Naive thymus-derived CD4-positive, alpha-beta T cell (primary cell): ENCODE measurements at places on chromosomes 7 and 10. TPM values are rescaled to one million over a fixed set of nuclear protein-coding genes. Genes with fewer than 3 reads are reported as not detected.

GRCh38 chr7:91050677-91051076, 213.6 kb upstream of the FZD1 start:
- DNase-seq = no peak

GRCh38 chr7:92714767-92715166, 121.6 kb downstream of the CDK6 start:
- no peak for DNase-seq

DNA sequence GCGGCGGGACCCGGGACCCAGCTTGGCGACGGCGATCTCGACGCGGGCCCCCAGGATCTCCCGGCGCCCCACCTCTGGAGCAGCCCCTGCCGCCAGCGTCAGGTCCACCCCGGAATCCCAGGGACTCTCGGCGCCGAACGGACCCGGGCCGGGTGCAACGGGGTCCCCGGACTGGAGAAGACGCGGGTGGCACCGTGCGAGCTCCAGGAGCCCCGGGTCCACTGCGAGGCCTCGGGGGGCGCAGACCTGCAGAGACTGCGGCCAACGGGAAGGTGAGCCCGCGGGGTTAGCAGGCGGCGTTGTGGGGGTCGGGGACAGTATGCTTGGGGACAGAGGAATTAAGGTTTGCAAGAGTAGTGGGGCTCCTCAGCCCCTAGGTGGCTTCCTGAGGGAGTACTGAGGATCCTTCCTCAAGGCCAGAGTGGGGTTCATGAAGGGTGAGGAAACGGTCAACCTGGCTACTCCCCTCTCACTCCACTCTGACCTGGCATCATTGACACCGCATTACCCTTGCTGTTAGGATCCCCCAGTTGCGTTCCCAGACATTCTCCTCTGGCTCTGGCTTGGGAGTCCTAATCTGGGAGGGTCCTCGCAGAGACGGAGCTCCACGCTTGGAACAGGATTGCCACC, 353 bp downstream of the EPHB6 start:
- no peak for DNase-seq

GRCh38 chr7:110647266-110647665, 443.7 kb upstream of the LRRN3 start:
- DNase-seq = no peak

DNA sequence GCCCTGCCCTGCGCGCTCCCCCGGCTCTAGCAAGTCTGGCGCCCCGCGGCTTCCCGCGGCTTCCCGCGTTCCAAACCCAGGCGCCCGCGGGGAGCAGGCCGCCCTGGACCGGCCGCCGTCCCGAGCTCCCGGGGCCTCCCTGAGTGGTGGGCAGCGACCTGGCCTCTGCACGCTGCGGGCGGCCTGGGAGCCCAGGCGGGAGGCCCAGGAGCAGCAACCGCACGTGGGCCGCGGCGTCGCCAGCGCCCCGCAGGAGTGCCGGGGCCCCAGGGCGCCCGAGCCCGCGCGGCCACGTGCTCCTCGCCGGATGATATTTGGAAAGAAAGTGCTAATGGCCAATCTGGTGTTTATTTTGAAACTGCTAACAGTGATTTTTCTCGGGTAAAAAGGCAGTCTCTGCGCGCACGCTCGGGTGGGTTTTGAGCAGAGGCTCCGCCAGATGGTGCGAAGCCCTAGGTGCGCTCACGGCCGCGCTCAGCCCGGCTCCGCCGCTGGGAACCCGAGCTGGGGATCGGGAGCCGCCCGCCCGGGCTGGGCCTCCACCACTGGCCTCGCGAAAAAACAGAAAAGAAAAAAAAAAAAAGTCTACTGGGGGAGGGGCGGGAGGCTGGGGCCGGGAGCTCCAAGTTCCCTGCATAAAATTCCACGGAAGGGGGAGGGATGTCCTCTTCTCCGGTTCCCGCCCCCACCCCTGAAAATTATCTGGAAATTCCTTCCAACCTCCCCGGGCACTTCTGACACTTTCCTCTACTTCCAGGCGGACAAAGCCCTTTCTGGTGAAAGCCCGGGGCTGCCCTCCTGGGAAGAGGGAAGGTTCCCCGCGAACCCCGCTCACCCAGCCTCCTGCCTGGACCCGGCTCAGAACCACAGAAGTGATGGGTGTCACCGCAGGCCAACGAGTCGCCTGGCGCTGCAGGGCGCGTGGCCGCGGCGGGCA, 4.3 kb downstream of the EBF3 start:
- DNase-seq = no peak

GRCh38 chr10:76007667-76008181, 576.3 kb downstream of the LRMDA start:
- DNase-seq = no peak

DNA sequence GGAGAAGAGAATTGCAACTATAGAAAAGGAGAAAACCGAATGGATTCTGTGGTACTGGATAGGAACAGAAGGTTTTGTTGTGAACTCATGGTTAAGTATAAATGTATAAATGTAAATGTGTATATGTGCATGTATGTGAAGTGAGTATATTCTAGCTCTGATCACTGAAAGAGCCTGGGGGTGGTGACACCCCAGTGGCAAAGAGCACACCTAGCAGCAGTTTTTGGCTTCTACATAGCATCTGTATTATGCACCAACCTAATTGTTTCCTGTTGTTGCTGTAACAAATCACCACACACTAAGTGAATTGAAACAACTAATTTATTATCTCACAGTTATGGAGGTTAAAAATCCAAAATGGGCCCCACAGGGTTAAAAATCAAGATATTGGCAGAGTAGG, 455.4 kb downstream of the RPS24 start:
- DNase-seq = no peak

DNA sequence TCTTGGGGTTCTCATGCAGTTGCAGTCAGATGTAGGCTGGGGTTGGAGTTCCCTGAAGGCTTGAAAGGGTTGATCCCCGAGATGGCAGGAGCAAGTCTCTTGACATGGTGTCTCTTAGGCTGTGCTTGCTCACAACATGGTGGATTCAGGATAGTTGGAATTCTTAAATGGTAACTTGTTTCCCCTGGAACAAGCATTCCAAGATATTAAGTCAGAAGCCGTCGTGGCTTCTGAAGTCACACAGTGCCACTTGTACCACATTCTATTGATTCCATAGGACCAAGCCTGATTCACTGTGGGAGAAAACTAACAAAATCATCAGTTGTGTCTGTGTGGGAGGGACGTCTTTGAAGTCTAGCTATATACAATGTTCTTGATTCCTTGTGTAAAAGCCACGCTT, 3.5 kb upstream of the SLC35B4 start:
- DNase-seq = no peak

DNA sequence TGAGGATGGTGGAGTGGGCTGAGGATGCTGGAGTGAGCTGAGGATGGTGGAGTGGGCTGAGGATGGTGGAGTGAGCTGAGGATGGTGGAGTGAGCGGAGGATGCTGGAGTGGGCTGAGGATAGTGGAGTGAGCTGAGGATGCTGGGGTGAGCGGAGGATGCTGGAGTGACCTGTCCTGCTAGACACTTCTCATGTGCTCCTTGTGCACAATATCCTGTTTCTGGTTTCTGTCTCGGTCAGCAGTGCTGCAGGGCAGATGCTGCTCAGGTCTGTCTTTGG, 29.2 kb downstream of the ANXA8 start:
- DNase-seq = no peak

- no peak for DNase-seq
Measured at GRCh38 chr10:133401500-133401899, 7.5 kb downstream of the MTG1 start.

GRCh38 chr7:35680403-35681013, 14.4 kb downstream of the HERPUD2 start:
- DNase-seq = no peak

- DNase-seq = no peak
Measured at GRCh38 chr7:128108641-128109423, 77.6 kb upstream of the LRRC4 start.

- DNase-seq = no peak
Measured at GRCh38 chr10:126597211-126597610, 73.3 kb downstream of the C10orf90 start.

GRCh38 chr10:82867056-82867455, 992.1 kb downstream of the NRG3 start:
- DNase-seq = no peak

DNA sequence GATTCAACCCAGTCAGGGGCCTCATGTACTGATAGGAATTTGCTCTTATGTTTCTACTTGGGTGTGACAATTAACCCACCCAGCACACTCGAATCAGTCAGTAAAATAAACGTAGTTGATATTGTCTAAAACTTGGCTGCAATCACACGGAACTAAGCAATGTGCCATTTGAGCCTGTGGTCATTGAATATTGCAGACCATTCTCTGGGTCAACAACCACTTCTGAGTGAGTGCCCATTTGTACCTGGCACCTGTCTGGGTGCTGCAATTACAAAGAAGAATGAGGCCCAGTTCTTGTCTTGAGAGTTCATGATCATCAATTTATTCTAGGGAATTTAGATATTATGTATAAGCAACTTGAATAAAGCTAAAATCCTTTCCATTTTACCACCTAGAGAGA, 29.8 kb downstream of the NPY start:
- no peak for DNase-seq

GRCh38 chr10:118723466-118723865, 31.3 kb downstream of the CACUL1 start:
- no peak for DNase-seq

GRCh38 chr7:27647046-27647445, 15.6 kb downstream of the HIBADH start:
- DNase-seq = no peak

DNA sequence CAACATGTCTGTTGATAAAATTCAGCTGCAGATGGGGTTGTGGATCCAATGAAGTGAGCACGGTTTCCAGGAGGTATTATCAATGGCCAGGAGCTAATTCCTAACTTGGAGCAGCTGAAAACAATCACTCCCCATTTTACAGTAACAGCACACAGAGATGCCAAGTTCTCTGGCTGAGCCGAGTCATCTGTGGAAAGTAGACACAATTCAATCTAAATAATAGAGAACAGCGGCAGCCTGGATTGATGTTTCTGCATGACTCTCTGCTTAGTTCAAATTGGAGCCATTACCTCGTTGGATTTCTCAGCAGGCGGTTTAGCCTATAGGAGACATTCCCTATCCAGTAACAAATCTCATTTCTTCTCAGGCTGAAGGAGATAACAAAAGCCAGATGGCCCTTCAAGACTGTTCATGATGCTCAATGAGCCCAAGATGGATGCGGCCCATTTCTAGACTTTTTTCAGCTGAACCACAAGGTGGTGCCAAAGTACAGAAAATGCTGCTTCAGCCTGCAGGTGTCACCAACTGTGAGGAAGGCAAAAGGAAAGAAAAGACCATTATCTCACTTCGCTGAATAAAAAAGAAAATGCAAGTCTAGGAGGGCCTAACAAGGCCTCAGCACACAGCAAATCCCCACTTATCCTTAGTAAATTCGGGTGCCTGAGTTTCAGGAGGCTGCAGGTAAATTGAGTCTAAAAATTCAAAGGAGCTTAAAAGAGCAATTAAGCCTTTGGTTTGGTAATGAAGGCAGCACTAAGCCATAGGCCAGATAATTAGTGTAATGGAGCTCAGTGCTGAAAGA, 83.7 kb downstream of the SLC16A9 start:
- DNase-seq = peak; percentile 62

DNA sequence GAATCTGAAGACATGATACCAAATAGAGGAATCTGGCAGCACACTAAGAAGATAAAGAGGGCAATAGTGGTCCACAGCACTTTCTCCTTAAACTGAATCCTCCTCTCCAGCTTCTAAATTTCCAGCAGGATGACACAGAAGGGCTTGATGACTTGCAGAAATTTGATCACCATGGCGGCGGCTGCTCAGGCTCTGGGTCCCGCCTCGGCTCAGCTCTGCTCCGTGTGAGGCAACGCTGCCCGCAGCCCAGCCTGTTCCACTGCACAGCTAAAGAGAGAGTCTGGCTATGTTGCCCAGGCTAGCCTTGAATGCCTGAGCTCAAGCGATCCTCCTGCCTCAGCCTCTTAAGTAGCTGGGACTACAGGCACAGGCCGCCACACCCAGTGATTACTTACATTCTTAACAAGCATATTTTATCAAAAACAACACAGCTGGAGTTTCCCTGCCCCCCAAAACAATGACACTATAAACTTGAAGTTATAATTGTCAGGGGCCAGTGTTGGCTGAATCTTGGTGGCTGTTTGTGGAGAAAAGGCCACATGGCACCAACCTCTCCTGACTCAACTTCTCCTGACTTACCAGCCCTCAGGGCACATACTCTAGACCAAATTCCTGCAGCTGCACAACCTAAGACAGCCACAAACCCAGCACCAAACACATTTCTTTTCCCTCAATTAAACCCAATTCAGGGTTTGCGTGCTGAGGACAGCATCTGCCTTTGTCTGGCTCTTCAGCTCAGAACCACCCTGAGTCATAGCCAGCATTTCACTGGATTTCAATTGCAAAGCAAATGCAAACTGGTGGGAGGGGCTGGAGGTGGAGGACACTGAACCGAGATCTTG, 11.6 kb upstream of the TNPO3 start:
- no peak for DNase-seq

DNA sequence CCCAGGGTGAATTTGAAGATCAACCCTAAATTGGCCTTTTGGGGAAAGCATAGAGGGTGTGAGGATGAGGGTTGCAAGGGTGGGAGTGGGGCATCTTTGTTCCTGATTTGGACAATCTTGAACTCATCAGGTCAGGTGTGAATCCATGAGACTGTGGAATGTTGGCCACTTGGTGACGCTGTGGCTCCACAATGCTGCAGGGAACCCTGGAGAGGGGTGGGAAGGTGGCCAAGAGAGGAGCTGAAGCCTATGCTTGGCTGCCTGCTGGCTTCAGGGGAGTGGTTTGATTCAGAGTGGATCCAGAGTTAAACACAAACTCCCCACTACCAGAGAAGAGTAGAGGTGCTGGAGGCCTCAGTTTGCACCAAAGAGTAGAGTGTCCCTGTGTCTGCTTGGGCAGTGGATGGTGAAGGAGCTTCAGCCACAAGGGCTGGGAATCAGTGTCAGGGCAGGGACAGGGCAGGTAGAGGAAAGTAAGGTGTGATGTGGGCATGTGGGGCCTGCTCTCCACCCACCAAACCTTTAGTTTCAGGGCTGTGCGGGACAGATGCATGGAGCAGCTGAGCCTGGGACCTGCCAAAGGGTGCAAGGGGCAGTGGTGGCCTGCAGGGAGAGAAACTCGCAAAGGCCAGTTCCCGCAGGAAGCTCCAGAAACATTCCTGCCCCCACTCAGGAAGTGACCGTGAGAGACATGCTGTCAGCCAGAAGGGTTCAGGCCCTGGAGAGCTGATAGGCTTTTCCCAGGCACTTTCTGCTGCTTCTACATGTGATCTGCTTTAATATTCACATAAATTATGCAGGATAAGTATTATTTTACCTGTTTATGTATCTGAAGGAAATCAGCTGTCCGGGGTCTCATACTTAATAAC, 81.0 kb upstream of the PRSS58 start:
- no peak for DNase-seq

GRCh38 chr7:41796331-41796730, 93.4 kb upstream of the INHBA start:
- DNase-seq = no peak

Gene RBP3
- polyA plus RNA-seq = not detected

Gene PRKAR2B
- 0.39 TPM for polyA plus RNA-seq

Gene MALRD1
- polyA plus RNA-seq = not detected

Gene KIAA1217
- polyA plus RNA-seq = 0.03 TPM

Gene ASB10
- polyA plus RNA-seq = not detected

Gene FKBP6
- not detected for polyA plus RNA-seq

Gene CYP3A5
- 0.87 TPM for polyA plus RNA-seq

Gene GRID1
- not detected for polyA plus RNA-seq

Gene HMX3
- not detected for polyA plus RNA-seq

Gene VWA2
- polyA plus RNA-seq = not detected

Gene COL26A1
- not detected for polyA plus RNA-seq

Gene AKR1C3
- 22.8 TPM for polyA plus RNA-seq
